Stimulated activated naive CD4-positive, alpha-beta T cell (primary cell): ENCODE measurements at places on chromosomes 4 and X.

DNA sequence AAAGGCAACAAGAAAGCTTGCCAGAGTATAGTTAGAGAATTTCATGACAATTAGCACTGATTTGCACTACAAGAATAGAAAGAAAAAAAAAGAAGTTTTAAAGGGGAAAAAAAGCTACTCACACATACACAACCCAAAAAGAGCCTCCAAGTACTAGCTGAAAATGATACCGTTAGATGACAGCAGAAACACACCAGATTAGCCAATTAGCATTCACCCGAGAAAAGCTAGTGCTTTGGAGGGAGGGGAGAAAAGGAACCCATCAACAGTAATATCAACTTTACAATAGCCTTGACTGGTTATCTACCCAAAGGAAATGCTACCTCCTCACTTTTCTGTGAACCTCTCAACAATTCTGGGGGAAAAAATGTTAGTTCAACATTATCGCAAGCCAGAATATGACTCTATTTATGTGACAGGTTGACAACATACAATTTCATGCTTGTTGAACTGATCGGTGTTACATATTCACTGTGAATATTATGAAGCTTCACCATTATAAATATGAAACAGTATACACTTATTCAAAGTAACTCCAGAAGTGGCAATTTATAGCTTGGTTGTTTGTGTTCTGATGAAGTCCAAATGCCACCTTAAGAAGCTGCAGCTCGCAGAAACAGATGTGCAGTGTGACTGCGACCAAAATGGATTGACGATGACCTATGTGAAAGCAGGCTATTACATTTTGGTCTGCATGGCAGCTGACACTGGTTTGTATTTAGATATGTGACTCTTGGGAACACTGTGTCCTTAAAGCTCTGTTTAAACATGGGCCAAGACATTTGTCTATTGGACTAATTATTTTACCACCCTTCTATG is 15.9 kb downstream of the PPARGC1A start:
- DNase-seq, result no peak

- DNase-seq, result no peak
Measured at GRCh38 chr4:78038704-78039103, 18.4 kb upstream of the FRAS1 start.

- no peak for DNase-seq
Measured at GRCh38 chr4:113637823-113638561, 123.5 kb downstream of the CAMK2D start.

- no peak for DNase-seq
Measured at GRCh38 chr4:18980516-18981233, 959.1 kb upstream of the LCORL start.

DNA sequence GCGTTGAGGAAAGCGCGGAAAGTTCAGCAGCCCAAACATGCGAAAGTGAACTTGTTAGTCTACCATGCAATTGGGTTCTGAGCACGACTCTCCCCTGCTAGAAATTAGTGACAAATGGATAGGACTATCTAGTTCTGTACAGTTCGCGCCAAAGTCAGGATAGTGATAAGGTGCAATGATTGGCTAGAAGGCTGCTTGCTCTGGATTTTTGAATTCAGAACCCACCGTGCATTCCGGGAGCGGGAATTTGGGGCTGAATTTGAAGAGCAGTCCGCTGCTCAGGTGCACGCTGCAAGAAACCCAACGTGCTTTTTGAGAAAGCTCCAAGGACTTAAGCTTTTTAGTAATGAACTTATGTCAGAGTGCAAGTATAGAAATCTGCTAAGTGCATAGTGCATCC is 732 bp upstream of the ESX1 start:
- DNase-seq, result no peak

GRCh38 chrX:10538831-10539230 is 81.6 kb downstream of the MID1 start:
- DNase-seq, result no peak

GRCh38 chr4:183080372-183081115 is 18.5 kb upstream of the WWC2 start:
- no peak for DNase-seq

- no peak for DNase-seq
Measured at GRCh38 chrX:80667967-80668366, 141.7 kb downstream of the BRWD3 start.

DNA sequence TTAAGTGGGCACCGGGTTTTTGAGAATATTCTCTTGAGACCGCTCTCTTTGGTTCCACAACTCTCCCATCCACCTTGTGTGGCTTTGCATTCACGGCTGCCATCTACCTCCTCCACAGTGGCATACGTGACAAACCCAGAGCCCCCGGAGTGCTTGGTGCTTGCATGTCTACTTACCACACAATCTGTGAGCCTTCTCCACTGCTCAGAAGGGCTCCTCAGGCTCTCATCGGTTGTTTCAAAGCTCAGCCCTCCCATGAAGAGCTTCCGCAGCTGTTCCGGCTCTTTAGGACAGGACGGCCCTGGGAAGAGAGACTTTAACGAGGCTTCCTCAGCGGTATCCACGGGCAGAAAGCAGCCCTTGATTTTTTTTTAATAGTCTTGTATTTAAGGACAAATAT is 167.6 kb upstream of the ANK2 start:
- no peak for DNase-seq

DNA sequence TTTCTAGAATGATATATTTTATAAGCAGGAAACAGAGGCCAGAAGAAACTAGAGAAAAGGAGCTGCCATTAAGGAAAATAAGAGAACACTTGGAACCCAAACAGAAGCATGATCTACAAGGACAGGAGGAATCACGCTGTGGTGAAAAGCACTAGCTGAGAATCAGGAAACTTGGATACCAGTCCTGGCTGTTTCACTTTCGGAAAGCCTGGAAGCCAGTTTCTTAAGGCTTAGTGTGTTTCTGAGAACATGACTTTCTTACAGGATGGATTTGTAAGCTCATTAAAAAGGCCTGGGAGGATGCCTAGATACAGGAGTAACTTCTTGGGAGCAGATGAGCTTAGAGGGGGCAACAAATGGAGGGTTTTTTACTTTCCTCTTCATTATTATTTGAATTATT is 36.9 kb downstream of the TLL1 start:
- DNase-seq, result no peak

DNA sequence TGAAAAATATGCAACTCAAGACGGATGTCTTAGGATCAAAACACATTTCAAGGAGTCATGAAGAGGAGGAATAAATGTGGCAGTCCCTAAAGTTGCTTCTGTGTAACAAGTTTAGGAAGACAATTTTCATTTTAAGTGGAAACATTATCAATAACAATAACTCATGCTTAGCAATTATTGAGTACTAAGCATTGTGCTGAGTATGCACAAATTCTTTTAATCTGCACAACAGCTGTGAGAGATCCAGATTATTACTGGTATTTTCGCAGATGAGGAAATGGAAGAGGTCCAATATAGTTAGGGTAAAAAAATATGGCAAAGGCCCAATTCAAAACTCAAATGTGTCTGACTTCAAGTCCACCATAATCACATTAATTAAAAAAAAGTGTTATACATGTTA is 2.9 kb upstream of the TEX13B start:
- DNase-seq, result no peak

DNA sequence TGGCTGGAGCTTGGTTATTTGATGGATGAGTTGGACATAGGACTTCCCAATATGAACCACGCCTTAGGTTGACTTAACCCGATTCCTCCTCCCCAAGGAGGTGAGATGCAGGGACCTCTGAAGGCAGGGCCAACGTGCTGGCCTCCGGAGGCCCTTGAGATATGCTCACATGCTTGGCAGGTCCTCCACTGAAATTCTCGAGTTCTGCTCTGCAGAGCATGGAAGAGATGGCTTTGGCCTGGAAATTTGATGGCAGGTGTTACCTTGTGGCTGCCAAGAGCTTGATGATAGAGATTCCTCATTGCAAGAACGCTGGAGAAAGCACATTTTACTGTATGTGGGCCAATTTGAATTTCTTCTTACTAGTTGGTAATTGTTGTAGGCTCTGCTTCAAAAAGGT is 117.4 kb upstream of the LIMCH1 start:
- DNase-seq, result no peak
